ENCODE measurements at places on chromosomes 5 and 9.

GRCh38 chr5:34656700-34657273, 659 bp downstream of the RAI14 start:
- DNase-seq = peak; percentile 28

DNA sequence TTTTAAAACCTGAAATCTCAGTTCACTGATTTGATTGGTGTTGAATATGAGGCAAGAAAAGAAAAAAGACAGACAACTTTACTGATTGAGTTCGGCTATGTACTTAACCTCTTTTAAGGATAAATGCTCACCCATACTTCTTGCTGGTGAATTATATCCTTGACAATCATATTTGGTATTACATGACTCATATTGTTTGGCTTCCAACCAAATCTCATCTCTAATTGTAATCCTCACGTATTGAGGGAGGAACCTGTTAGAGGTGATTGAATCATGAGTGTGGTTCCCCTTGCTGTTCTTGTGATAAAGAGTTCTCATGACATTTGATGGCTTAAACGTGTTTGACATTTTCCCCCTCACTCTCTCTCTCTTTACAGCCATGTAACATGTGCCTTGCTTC, 255.6 kb upstream of the IZUMO3 start:
- DNase-seq = no peak

- DNase-seq = no peak
Observed at GRCh38 chr9:89848060-89849040, 243.5 kb downstream of the GADD45G start.

- no peak for DNase-seq
Observed at GRCh38 chr9:98107926-98108325, 11.1 kb downstream of the TRIM14 start.

DNA sequence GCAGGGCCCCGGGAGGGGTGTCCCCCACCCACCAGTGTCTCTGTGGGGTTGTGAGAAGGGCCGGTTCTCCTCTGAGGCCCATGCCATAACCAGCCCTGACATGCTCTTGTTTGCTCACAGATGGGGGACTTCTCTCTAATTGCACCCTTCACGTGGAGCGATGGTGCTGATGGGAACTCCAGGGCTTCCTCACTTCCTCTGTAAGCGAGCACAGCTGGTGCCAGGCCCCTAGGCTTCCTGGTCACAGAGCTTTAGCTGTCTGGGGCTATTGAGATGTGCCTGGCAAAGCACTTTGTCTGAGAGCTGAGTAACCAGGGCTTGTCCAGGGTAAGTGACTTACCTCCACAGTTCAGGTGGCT, 36.4 kb downstream of the PHF2 start:
- DNase-seq = no peak

DNA sequence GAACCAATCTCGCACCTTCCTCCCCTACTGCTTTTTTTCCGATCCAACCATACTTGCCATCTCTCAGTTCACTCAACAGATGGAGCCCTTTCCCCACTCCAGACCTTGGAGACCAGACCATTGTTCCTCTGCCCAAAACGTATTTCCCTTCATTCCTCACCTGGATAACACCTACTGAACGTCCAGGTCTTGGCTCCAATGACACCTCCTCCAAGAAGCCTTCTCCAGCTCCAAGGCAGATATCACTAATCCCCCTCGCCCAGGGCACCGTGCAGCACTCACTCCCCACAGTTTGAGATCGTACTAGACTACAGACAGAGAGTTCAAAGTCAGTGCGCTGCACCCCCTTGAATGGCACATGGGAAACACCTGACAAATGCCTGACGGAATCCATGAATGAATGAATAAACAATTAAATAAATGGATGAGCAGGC, 47.1 kb upstream of the AKNA start:
- DNase-seq = peak; percentile 64

- DNase-seq = no peak
Observed at GRCh38 chr9:38358390-38359296, 33.9 kb upstream of the ALDH1B1 start.

DNA sequence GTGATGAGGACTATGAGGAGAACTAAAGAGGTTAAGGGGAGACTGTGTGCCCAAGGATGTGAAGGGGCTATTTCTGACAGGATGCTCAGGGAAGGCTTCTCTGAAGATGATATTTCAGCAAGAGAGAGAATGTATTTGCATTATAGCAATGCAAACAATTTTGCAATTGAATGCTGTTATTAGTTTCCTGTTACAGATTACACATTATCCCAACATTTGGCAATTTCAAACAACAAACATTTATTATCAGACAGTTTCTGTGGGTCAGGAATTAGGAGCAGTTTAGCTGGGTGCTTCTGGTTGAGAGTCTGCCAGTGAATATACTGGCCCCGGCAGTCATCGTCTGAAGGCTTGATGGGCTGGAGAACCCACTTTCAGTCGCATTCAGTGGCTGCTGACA, 228.0 kb downstream of the MARCHF11 start:
- DNase-seq = no peak

DNA sequence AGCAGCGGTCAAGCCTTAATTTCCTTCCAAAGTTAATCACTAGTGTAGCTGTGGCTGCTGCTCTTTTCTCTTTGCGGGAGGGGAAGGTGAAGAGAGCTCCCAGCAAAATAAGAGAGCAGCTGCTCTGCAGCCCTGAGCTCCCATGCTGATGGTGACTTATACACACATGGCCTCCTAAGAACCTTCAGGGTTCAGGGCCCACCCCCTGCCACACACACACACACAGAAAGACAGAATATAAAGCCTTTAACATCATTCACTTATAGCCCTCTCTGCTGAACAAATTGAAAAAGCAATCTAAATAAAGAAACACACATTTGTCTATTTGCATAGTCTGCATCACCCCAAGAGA, 43.6 kb downstream of the GAS1 start:
- DNase-seq = no peak

GRCh38 chr9:91033797-91034196, 232.2 kb downstream of the SYK start:
- no peak for DNase-seq
